NCI-H1930 (cell line): ENCODE measurements at places on chromosomes 11 and 22.

GRCh38 chr11:2795491-2795991 is 90.0 kb downstream of the CDKN1C start:
- no peak for DNase-seq

DNA sequence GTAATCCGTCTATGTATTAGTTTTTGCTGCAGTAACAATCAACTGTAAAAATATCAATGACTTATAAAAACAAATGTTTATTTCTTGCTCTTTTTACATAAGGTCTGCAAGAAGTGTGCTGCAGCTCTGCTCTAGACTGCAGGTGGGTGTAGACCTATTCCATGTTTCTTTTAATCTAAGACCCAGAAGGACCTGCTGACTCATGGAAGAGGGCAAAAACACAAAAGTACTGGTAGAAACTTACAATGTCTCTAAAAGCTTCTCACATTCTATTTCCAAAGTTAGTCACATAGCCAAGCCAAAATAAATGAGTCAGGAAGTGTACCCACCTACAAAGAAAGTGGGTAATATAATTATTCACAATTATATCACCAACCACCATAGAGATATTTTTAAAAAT is 435.9 kb upstream of the FAT3 start:
- DNase-seq, result no peak

DNA sequence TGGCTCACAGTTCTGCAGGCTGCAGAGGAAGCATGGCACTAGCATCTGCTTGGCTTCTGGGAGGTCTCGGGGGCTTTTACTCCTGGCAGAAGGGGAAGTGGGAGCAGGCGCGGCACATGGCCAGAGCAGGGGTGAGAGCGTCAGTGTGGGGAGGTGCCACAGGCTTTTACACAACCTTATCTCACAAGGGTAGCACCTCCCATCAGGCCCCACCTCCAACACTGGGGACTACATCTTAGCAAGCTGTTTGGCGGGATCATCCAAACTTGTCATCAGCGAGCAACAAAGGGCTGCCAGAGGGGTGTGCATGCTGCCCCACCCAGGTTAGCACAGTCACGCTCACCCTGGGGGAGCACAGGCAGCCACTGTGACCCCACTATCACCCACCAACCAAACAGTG is 18.9 kb upstream of the YPEL1 start:
- no peak for DNase-seq

GRCh38 chr11:75845324-75845723 is 30.3 kb downstream of the UVRAG start:
- no peak for DNase-seq

GRCh38 chr11:73312851-73313327 is 4.8 kb downstream of the ARHGEF17 start:
- DNase-seq, result no peak

DNA sequence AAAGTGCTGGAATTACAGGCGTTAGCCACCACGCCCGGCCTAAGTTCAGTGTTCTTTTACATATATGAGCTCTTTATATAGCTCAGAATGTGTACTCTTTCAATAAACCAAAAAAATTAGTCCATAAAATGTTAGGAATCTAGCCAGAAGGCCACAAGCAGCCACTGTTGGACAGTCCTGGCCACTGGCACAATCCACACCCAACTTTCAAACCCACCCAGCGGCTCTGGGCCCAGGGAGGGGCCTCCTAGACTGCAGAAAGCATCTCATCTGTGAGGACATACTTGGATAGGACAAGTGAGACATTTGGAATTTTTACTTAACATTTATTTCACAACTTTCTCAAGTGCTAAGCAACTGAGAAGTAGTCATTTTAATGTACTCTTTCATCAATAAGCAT is 6.4 kb downstream of the PACSIN2 start:
- no peak for DNase-seq
